Stimulated activated CD8-positive, alpha-beta memory T cell treated with anti-CD3 and anti-CD28 coated beads, Interleukin-4, amount 100 ng/mL, for 1 hour (primary cell): ENCODE measurements at places on chromosomes 12 and 14.
A peak's percentile ranks its signal among the peaks of the same experiment; 100 is the strongest.

DNA sequence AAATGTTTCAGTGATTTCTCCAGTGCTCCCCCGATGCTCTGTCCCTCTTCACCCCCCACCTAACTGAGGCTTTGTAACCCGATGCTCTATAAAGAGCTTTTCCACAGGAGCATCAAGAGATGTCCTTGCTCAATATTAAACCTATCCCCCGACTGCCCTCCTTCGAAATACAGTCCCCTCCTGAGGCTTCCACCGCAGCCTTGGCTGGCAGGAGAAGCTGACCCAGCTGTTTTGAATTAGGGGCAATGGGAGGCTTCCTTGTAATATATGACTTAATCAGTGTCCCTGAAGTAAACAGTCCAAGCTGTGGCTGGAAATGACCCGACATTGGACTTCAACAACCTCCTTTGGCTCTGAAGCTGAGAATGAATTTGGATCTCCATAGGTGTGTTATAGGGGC lies 62.4 kb downstream of the TMEM30B start:
- DNase-seq, result no peak

- DNase-seq, result no peak
Observed at GRCh38 chr14:97916669-97917568, 1119.7 kb downstream of the VRK1 start.

GRCh38 chr12:115541891-115542421 lies 735.5 kb downstream of the MED13L start:
- DNase-seq, result no peak

DNA sequence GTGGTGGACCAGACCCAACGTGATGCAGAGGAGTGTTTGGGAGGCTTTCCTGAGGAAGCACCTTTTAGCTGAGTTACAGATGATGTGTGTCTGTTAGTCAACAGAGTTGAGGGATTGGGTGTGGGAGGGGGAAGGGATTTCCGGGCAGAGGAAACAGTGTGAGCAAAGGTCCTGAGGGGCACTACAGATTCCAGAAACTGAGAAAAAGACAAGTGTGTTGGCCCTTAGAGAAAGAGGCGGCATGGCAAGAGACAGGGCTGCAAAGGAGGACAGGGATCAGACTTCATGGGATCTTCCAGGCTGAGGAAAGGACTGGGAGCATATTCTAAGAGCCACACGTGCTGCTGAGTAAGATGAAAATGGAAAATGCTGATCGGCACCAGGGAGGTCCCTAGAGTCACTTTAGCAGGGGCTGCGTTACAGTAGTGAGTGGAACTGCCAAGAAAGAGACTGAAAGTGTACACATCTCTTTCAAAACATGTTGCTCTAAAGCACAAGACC lies 9.4 kb upstream of the RPS6KL1 start:
- no peak for DNase-seq

DNA sequence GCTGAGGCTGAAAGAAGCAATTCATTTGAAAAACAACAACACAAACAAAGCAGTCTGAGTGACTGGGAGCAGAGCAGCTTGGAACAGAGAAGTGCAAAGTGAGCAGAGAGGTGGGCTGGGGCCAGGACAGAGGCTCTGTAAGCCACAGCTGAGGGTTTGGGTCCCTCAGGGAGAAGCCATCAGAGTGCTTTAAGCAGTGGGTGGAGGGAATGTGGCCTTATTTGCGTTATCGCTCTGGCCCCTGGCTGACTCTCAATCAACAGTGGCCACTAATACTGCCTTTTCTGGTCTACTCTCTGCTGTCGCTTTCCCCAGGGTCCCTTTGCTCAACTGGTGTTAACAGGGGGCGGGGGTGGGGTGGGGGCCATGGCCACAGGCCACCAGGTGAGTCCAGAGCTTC lies 44.2 kb downstream of the IRF2BPL start:
- no peak for DNase-seq

GRCh38 chr14:59306775-59307174 lies 118.3 kb downstream of the DAAM1 start:
- DNase-seq, result no peak

DNA sequence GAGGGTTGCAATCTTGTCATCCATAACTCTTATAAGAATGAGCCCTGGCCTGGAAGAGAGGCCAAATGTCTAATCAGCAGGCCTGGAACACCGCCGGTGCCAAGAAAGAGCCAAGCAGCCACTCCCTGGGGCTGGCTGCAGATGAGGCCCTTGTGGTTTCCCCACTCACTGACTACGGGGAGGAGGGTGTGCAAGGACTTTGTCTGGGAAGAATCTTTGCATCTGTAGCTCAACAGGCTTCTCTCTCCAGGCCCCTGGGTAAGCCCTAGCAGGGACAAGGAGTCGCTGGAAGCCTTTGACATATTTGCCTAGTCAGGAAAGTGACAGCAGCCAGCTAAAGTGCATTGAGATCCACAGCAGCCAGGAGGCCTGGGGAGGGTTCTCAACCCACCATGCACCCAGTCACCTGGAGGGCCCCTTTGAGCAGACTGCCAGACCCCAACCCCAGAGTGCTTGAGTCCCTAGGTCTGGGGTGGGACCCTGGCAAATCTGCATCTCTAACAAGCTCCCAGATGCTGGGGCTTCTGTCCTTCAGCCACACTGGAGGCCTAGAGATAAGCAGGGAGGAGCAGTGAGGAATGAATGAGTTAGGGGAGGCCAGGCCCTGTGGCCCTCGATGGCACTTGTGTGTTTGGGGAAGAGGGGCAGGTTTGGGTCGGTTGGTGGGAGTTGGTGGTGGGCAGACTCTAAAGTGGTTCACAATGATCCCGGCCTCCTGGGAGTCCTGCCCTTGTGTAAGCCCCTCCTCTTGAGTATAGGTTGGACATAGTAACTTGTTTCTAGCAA lies 13.9 kb upstream of the LRTM2 start:
- DNase-seq, result no peak

DNA sequence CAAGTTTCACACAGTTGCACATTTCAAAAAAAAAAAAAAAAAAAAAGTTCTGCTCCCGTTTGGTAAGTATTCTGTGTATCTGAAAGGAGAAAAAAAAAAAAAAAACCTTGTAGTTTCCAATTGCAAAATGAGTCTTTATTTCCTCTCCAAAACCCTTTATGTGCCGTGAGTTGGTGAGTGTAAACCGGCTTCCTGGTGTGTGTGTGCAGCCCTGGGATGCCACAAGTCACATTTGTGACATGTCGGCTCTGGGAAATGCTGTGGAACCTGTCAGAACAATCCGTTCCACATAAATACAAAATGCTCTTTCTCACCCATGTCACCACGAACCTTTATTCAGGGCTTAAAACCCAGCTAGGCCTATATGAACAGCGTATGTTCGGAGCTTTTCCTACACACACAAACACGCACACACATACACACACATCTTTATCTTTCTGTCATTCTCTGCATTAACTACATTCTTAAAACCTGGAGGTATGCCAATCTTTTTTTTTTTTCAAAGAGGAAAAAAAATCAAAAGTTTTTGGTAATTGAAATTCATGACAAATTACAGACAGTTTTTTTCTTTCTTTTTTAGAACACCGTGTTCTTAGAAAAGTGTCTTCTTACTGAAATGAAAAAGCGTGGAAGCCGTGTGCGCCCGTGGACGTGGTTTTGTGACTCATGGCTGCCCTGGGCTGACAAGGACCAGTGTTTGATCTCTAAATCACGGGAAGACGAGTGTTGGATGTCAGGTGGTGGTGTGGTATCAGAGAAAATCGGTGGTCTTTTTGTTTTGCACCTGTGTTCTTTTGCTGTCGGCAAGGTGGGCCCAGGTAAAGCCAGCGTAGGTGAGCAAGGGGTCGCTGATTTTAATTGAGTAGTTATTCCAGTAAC lies 612.0 kb downstream of the VRK1 start:
- no peak for DNase-seq

GRCh38 chr12:13135371-13136178 lies 32.1 kb upstream of the GSG1 start:
- no peak for DNase-seq

DNA sequence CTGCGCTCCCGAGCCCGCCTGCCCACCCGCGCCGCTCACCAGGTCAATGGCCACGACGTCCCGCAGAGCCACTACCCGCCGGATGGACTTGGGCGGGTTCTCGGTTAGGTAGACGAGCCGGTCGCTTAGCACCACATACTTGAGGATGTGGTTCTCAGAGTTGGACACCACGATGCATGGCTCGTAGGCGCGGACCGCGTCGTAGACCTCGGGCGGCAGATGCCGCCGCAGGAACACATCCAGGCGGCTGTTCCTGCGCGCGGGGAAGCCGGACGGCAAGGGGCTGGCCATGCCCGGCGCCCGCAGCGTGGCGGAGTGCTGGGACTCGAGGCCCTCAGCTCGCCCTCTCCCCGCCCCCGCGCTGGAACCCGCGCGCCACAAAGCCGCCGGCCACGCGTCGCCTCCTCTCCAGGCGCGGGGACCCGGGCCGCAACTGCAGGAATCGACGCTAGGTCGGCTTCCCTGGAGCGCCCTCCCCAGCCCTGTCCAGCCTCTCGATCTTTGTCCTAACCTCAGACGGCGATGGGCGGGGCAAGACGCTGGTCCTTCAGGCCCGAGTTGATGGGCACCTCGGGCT lies at the start of gene C12orf56:
Gene C12orf56, minus strand, starts transcription at position 484 of the 577 bp plus-strand sequence. Its CDS starts 193 bp downstream, at position 291.
- no peak for DNase-seq

GRCh38 chr14:61513986-61514830 lies 181.1 kb upstream of the HIF1A start:
- no peak for DNase-seq

DNA sequence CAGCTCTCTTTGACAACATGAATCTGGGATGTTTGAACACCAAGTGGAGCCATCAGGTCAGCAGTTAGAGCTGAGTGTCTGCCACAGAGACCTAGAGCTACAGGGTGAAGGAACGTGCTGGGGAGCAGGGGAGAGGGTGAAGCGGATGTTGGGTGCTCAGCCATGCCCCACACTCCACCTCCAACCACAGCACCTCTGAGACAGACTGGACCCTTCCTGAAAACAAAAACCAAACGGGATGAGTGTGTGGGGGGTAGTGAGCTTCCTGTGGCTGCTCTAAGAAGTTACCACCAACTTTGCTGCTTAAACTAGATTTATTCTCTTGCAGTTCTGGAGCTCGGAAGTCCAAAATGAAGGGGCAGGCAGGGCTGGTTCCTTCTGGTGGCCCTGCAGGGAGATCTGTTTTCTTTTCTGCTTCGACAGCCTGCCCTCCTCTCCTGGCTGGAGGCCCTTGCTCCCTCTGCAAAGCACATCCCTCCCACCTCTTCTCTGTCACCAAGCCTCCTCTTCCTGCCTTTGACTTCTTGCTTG lies 5.6 kb upstream of the GOLGA3 start:
- DNase-seq, result no peak

GRCh38 chr12:76532520-76532919 lies 27.1 kb downstream of the OSBPL8 start:
- no peak for DNase-seq

- DNase-seq, result no peak
Observed at GRCh38 chr14:27605282-27605681, 1007.4 kb upstream of the NOVA1 start.

GRCh38 chr12:9961106-9961505 lies 10.1 kb upstream of the CLEC12A start:
- no peak for DNase-seq

DNA sequence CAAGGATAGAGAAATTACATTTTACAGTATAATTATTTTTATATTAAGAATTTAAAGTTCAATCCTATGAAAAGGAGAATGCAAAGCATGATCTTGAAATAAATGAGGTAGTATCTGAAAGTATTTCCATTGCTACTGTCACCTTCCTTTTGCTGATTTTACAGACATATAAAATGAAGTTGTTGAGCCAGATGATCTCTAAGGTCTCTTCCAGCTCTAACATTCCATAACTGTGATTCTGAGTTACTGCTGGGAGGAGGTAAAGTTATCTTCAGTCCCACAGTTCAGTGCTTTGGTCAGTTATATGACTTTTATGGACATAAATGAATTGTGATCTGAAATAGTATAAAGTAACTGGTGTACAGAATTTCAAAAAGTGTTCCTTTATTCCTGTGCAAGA lies 52.8 kb downstream of the SLC38A6 start:
- DNase-seq, result no peak

- DNase-seq, result no peak
Observed at GRCh38 chr12:116420227-116420880, 138.8 kb upstream of the MAP1LC3B2 start.

- no peak for DNase-seq
Observed at GRCh38 chr12:52494518-52494917, 1.5 kb upstream of the KRT6A start.

- DNase-seq, result no peak
Observed at GRCh38 chr12:51442324-51442723, 17.7 kb downstream of the SLC4A8 start.

DNA sequence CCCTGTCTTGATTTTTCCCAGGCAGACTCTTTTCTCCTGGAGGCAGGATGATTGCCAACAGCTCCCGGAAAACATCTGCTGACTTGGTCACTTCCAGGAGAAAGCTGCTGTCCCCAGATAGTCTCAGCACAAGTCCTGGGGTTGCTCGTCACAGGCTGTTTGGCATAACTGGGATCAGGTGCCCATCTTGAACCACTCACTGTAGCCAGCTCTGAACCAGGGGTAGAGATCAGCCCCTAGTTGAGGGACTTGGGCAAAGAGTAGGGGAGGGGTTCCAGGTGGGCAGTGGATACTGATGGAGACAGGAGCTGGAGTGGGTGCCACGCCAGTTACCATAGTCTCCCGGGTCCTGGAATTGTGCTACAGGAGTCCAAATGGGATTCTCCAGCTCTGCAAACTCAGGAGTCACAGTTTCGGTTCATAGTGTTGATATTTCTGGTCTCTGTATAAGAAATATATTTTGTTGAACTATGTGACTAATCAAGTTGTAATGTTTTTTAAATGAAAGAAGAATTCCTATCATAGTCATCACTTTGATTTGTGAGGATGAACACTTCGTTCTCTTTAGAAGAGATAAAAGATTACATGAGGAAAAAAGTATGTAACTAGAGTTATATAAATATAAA lies 1154.5 kb downstream of the AACS start:
- DNase-seq, result no peak

- peak; percentile 14 for DNase-seq
Observed at GRCh38 chr14:105859717-105860614, 333.6 kb downstream of the TMEM121 start.

DNA sequence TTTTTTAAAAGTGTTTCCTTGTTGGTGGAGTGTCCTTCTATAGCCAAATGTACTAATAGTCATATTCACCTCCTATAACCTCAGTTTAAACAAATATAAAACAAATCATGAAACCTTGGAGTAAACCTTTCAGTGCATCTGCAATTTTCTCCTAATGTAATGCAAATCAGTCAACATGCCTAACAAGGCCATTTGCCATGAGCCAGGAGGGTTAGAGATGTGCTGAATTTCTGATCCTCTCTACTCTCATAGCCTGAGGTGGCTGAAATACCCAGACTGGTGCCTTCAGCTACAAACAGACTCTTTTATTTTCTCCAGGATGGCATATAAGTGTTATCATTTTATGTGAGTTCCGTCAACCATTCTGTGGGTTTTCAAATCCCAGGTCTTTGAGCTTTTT lies 908.1 kb downstream of the GALC start:
- no peak for DNase-seq
